Fibroblast of villous mesenchyme (primary cell): ENCODE measurements at places on chromosomes 1 and 21. TPM values are rescaled to one million over a fixed set of nuclear protein-coding genes. Genes with fewer than 3 reads are reported as not detected.

Gene OR2M3
- not detected in 2 replicates for total RNA-seq

Gene LRRN2
- under 0.01 TPM in 1 of 2 replicates, not detected in the other for total RNA-seq

Gene CD5L
- not detected in 2 replicates for total RNA-seq

Gene KRTAP13-1
- total RNA-seq, result not detected in 2 replicates

Gene SPATA21
- under 0.01 TPM in 1 of 2 replicates, not detected in the other for total RNA-seq

Gene FCN3
- not detected in 2 replicates for total RNA-seq

DNA sequence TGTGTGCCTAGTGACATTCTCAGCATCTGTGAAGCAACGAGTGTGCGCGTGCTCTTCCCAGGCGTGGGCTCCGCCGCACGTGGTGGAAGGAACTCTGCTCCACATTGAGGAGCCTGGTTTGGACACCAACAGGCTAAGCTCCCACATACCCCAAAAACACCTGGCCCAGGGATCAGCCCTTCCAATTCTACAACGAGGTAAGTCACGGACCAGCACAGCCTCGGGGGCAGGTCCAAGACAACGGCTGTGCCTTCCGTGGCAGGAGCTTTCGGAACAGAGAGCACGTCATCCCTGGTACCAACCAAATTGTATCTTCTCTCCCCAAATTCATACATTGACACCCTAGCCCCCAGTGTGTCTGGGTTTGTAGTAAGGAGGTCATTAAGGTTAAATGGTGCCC lies 27.2 kb upstream of the PDE9A start:
- no peak for DNase-seq

DNA sequence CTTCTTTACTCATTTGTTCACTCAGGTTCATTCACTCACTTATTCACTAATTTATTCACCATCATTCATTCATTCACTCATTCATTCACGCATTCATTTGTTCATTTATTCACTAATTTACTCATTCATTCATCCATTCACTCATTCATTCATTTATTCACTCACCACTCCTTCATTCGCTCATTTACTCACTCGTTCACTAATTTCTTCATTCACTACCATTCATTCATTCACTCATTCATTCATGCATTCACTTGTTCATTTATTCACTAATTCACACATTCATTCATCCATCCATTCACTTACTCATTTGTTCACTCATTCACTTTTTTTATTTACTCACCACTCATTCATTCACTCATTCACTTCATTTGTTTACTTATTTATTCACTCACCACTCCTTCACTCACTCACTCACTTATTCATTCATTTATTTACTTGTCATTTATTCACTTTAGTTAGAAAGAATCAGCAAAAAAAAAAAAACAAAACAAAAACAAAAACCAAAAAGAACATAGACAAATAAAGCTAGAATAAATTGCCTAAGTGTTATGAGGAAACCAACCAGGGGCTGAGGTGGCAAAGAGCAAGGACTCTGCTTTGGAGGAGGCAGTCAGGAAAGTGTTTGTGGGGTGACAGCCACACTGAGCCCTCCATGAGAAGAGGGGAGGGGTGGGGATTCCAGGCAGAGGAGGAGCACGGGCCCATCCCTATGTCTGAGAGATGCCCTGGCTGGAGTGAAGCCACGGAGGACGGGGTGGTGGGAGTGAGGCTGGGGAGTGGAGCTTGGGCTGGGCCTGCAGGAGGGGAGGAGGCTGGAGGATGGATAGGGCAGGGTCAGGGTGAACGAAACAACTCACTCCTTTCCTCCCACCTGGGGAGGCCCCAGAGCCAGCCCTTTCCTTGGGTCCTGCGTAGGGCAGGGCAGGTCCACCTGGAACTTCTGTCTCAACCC lies 129.2 kb upstream of the WNT4 start:
- no peak for DNase-seq

- DNase-seq, result peak; percentile 34
Measured at GRCh38 chr1:63119575-63120155, 202.7 kb upstream of the FOXD3 start.

GRCh38 chr1:223208164-223209076 lies 65.4 kb upstream of the TLR5 start:
- DNase-seq, result no peak

DNA sequence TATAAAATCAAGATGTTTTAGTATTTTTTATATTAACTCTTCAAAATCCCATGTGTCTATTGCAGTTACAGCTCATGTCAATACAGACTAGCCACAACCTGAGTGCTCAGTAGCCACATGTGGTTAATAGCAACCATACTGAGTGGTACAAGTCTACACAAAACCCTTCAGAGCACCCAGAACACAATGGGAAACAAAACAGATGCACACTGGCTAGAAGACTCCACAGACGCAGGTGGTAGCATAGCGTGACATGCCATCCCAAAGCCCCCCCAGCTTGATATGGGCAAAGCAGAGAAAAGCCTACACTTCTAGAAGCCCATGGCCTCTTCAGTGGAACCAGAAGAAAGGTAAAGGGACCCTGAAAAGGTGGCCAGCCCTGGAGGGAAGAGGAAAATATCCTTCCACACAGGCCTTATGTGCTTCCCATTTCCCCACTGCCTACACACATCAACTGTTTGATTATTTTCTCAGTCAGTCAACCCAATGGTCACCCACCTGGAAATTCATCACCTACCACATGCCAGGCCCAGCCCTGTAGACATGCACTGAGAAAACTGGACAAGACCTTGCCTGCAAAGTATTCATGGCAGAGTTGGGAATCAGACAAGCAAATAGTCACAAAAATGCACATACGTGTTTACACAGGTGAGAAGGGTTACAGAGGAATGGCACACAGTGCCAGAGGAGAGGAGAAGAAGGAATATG lies 175.0 kb downstream of the VAV3 start:
- no peak for DNase-seq

- no peak for DNase-seq
Measured at GRCh38 chr1:221672965-221673364, 68.9 kb downstream of the DUSP10 start.

GRCh38 chr1:233393926-233394680 lies 66.6 kb downstream of the MAP3K21 start:
- DNase-seq, result no peak

DNA sequence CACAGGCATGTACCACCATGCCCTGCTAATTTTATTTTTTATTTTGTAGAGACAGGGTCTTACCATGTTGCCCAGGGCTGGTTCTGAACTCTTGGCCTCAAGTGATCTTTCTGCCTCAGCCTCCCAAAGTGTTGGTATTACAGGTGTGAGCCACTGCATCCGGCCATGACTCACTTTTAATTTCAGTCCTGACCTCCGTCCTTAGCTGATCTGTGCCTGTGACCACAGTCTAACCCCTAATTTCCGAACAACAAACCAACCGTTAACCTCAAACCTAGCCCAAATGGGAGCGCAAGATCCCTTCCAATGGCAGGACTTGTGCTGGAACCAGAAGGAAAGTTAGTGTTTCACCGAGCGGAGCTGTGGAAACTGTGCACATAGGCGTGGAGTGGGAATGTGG lies 29.3 kb upstream of the MAN1C1 start:
- DNase-seq, result no peak

DNA sequence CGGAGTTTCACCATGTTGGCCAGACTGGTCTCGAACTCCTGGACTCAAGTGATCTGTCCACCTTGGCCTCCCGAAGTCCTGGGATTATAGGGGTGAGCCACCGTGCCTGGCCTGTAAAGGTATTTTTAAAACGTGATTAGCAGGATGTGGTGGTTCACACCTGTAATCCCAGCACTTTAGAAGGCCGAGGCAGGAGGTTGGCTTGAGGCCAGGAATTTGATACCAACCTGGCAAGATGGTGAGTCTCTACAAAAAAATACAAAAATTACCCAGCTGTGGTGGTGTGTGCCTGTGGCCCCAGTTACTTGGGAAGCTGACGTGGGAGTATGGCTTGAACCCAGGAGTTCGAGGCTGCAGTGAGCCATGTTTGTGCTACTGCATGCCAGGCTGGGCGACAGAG lies 43.3 kb upstream of the SOD1 start:
- DNase-seq, result no peak

- DNase-seq, result no peak
Measured at GRCh38 chr1:53572815-53573173, 113.6 kb downstream of the DMRTB1 start.

DNA sequence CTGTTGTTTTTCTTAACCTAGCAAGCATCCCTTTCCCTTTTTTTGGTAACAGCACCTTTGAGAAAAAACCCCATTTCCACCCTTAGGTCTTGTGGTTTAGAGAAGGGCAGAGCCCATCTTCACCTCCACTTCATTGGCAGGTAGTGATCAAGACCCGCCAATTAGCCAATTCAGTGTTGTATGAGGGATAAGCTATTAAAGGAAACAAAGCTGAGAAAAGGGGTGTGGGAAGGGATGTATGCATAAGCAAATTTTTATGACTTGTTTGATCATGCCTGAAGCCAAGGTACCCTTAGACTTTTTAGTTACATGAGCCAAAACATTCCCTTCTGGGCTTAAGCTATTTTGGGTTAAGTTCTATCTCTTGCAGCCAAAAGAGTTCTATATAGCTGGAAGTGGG lies 3.6 kb upstream of the ZNF697 start:
- DNase-seq, result no peak
